ENCODE measurements at places on chromosomes 2 and 18. TPM values are rescaled to one million over a fixed set of nuclear protein-coding genes. Genes with fewer than 3 reads are reported as not detected.
A peak's percentile ranks its signal among the peaks of the same experiment; 100 is the strongest.

DNA sequence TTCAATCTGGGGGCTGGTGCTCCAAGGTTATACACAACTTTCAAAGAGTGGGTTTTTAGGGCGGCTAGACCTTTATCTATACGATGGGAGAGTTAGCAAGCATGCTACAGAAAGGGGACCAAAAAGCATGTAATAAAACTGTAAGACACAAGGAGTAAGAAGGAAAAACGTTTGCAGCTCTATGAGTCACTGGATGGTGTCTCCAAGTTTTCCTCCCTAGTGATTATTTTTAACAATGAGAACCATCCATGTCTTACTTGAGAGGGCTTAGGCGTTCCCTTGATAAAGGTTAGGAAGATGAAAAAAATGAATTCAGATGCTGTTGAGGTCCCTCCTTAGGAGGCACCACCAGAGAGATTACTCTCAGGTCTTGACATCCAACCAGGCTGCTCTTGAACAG lies 75.9 kb downstream of the HRH4 start:
- H3K27me3 ChIP-seq, result no peaks in the 10 kb centered on the region
- H3K27ac ChIP-seq, result no peak overlapping the region
- H3K4me3 ChIP-seq, result no peak overlapping the region

Gene NCKAP5
- 2.3 TPM for total RNA-seq

- H3K4me3 ChIP-seq, result no peak overlapping the region
- H3K4me1 ChIP-seq, result no peaks in the 10 kb centered on the region
- H3K36me3 ChIP-seq, result no peaks in the 10 kb centered on the region
- H3K27me3 ChIP-seq, result no peaks in the 10 kb centered on the region
- H3K27ac ChIP-seq, result no peak overlapping the region
These were observed 1056.6 kb upstream of the CHAC2 start for GRCh38 chr2:52710810-52711618.

GRCh38 chr2:95023222-95023597 lies 2.3 kb upstream of the MAL start:
- H3K4me3 ChIP-seq, result no peak overlapping the region
- no peaks in the 10 kb centered on the region for H3K36me3 ChIP-seq
- no peak for DNase-seq
- no peaks in the 10 kb centered on the region for H3K27me3 ChIP-seq

DNA sequence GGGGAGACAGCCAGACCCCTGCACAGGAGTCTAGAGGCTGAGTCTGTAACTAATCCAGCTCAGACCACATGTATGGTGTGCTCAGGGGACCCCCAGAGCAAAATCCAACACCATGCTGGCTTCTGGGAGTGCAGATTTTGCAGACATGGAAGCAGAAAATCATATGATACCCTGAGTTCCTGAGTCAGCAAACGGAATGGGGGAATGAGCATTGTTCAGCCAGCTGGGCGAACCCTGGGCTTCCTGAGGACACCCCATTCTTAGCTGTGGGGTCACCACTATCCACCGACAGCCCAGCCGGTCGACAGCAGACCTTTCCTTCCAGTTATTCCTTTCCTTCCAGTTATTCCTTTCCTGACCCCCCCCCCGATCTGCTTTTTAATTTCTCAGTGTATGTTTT lies 322.9 kb downstream of the GBX2 start:
- H3K36me3 ChIP-seq, result no peaks in the 10 kb centered on the region
- no peak overlapping the region for H3K4me3 ChIP-seq
- no peak for DNase-seq
- no peaks in the 10 kb centered on the region for H3K27me3 ChIP-seq
- H3K4me1 ChIP-seq, result no peaks in the 10 kb centered on the region

- H3K36me3 ChIP-seq, result no peaks in the 10 kb centered on the region
- no peak overlapping the region for H3K4me3 ChIP-seq
- H3K27me3 ChIP-seq, result no peaks in the 10 kb centered on the region
- H3K27ac ChIP-seq, result no peak overlapping the region
- peaks cover 9% of the 10 kb centered on the region for H3K4me1 ChIP-seq
These were observed 40.4 kb downstream of the COL3A1 start for GRCh38 chr2:189014449-189015138.

DNA sequence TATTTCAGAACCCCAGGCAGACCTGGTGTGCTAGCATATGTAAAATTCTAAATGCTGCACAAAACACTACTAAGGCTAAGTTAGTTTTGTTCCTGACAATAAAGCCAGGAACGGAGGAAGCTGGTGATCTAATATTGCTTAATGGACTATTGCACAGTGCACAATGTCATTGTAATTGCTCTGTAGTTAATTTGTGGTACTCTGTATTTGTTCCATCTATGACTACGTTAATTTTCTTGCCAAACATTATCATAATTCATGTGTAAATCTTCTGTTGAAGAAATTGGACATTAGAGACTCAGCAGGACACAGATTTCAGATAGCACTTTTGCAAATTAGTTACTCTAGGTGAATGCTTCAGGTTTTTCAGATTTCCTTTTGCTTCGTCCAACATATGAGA lies 232.3 kb downstream of the RIT2 start:
- H3K36me3 ChIP-seq, result no peaks in the 10 kb centered on the region
- no peaks in the 10 kb centered on the region for H3K27me3 ChIP-seq
- no peaks in the 10 kb centered on the region for H3K4me1 ChIP-seq
- no peak overlapping the region for H3K27ac ChIP-seq

DNA sequence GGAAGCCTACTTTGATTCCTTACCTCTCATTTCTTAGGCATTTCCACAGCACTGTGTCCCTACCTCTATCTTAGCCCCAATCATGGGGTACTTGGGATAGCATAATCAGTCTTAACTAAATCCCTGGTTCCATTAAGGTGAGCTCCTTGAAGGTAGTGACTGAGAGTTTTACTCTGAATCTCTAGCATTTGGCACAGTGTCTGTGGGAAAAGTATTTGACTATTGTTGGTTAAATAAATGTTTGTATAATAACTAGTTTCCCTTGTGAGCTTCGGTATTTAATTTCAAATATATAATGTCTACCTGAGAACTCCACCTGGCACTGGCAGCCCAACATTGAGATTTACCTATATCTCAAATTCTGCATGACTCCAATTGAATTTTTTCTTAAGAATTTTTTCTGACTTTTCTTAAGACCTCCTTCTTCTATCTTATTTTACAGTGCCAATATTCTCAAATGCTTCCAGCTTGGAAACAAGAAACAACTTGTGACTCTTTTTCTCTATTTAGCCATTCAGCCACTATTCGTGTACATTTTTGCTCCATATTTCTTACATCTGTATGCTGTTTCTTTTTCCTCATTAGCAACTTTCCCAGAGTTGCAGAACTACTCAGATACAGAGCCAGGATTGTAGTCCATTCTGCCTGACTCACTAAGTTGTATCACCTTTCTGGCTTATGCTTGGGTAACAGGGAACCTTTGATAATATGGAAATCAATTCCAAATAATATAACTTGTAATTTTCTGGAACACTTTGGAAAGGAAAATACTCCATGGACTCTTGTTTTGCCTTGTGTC lies 214.0 kb upstream of the NT5C1B start:
- H3K27ac ChIP-seq, result no peak overlapping the region
- DNase-seq, result no peak
- H3K27me3 ChIP-seq, result no peaks in the 10 kb centered on the region
- no peak overlapping the region for H3K4me3 ChIP-seq

Gene MFSD6
- 68.1 TPM for total RNA-seq

Gene TCF7L1
- total RNA-seq, result 5.4 TPM

GRCh38 chr2:105873281-105873680 lies 128.6 kb downstream of the NCK2 start:
- H3K27me3 ChIP-seq, result no peaks in the 10 kb centered on the region
- no peak overlapping the region for H3K27ac ChIP-seq
- H3K4me3 ChIP-seq, result no peak overlapping the region

DNA sequence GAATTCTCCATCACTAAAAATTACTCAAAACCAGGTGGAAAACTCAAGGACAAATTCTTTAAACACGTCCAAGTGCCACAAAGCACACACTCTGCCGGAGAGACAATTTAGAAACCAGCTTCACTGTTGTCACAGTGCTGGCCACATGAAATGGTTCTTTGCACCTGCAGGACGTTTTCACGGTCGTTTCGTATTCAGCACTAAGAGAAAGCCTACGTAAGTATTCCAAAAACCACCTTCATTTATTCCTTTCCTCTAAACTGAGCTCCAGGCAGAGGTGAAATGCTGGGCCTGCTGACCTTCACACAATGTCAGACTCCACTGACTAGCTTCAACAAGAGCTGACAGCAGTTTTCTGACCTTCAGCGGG lies 680 bp downstream of the ATP5F1A start:
- H3K36me3 ChIP-seq, result no peaks in the 10 kb centered on the region
- no peak overlapping the region for H3K27ac ChIP-seq
- peak overlapping the region; percentile 94 for H3K4me3 ChIP-seq

Gene HRH4
- total RNA-seq, result not detected

Gene ACADL
- total RNA-seq, result 9.4 TPM

DNA sequence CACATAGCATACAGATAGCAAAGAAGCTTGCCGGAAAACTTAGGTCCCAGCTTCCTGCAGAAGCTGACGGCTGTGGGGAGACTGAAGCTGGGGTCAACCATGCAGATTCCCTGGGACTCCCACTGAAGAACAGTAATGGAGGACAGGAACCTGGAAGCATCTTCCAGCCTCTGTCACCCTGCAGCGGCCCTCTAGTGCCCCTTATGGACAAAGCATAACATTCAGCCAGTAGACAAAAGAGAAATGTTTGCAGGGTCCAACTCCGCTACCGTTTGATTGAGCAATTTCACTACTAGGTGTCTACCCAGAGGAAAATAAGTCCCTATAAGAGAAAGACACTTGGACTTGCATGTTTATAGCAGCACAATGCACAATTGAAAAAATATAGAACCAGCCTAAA lies 460.6 kb downstream of the CNTNAP5 start:
- no peak overlapping the region for H3K27ac ChIP-seq
- no peaks in the 10 kb centered on the region for H3K36me3 ChIP-seq
- no peaks in the 10 kb centered on the region for H3K4me1 ChIP-seq
- DNase-seq, result no peak
- H3K4me3 ChIP-seq, result no peak overlapping the region

DNA sequence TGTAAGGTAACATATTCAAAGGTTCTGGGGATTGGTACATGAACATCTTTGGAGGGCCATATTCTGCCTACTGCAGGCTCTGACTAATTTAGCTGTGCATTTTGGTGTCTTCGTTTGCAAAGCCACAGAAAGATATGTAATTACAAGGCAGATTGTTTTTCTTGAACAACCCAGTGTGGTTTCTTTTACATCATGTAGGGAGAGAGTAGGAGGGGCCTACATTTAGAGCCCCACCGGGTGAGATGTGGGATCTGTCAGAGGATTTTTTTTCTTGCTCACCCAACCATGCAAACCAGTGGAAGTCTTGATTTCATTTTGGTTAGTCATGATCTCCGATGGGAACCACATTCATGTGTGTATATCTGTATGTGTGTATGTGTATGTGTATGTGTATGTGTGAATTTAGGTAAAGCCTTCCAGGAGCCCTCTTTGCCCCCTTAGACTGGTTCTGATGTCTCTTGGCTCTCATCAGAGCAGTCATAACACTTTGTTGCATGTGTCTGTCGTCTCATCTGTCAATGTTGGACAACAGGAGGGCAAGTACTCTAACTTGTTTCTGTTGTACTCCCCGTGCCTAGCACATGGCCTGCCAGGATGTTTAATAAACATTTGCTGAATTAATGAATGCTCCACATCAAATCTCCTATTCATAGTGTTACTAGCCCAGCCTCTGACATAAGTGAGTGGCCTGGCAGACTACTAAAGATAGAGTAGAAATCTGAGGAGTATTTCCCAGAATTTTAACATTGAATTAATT lies 239.9 kb downstream of the MTX2 start:
- no peaks in the 10 kb centered on the region for H3K36me3 ChIP-seq
- H3K4me3 ChIP-seq, result no peak overlapping the region
- H3K27me3 ChIP-seq, result no peaks in the 10 kb centered on the region
- H3K27ac ChIP-seq, result no peak overlapping the region
- no peaks in the 10 kb centered on the region for H3K4me1 ChIP-seq

DNA sequence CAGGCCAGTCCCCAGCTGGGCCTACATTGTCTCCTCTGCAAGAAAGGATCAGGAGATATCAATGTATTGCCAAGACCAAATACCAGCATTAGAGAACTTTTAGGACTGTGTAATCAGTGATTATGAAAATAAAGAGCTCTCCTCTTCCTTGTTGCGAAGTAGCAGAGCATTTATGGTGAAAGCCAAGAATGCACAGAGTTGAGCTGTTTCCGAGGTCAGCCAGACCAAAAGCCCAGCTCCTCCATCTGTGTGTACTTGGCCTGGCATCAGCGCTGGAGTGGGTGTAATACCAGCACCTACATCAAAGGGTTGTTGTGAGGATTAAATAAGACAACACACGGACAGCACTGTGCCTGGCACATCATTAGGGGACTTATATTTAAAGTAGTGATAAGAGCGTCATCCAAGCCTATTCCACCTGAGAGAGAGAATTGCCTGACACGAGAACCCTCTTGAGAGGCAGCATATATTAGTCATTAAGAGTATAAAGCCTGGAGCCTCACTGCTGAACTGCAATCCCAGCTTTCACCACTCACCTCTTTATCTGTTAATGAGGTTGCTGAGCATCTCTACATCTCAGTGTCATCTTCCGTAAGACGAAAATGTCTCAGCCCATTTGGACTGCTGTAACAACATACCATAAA lies 7.4 kb upstream of the SLC16A14 start:
- no peaks in the 10 kb centered on the region for H3K27me3 ChIP-seq
- no peaks in the 10 kb centered on the region for H3K36me3 ChIP-seq
- no peak overlapping the region for H3K4me3 ChIP-seq
- H3K27ac ChIP-seq, result no peak overlapping the region
- H3K4me1 ChIP-seq, result peaks cover 7% of the 10 kb centered on the region

Gene PPP1R1C
- total RNA-seq, result 0.61 TPM

Gene WNT6
- total RNA-seq, result 2.0 TPM

GRCh38 chr2:180656455-180656847 lies 324.0 kb upstream of the UBE2E3 start:
- no peak for DNase-seq
- H3K36me3 ChIP-seq, result no peaks in the 10 kb centered on the region
- no peaks in the 10 kb centered on the region for H3K27me3 ChIP-seq
- H3K27ac ChIP-seq, result no peak overlapping the region

Gene MYO1B
- total RNA-seq, result 28.6 TPM

GRCh38 chr18:64693766-64694165 lies 544.9 kb upstream of the LINC00305 start:
- H3K27me3 ChIP-seq, result no peaks in the 10 kb centered on the region
- H3K36me3 ChIP-seq, result no peaks in the 10 kb centered on the region
- no peak for DNase-seq
- H3K27ac ChIP-seq, result no peak overlapping the region
- H3K4me3 ChIP-seq, result no peak overlapping the region
